SK-N-MC (cell line): ENCODE measurements at places on chromosomes 1 and 21.

GRCh38 chr1:185734929-185735700 lies 924 bp downstream of the HMCN1 start:
- DNase-seq, result no peak

GRCh38 chr21:39150877-39151276 lies 32.4 kb downstream of the PSMG1 start:
- DNase-seq, result no peak

- DNase-seq, result no peak
These were observed 25.4 kb upstream of the S100A7 start for GRCh38 chr1:153485863-153486262.

- no peak for DNase-seq
These were observed 10.4 kb upstream of the TSPAN2 start for GRCh38 chr1:115099693-115100050.

GRCh38 chr1:218957971-218958370 lies 215.7 kb upstream of the LYPLAL1 start:
- DNase-seq, result no peak

- no peak for DNase-seq
These were observed 147.9 kb downstream of the MRPL39 start for GRCh38 chr21:25459365-25459764.

DNA sequence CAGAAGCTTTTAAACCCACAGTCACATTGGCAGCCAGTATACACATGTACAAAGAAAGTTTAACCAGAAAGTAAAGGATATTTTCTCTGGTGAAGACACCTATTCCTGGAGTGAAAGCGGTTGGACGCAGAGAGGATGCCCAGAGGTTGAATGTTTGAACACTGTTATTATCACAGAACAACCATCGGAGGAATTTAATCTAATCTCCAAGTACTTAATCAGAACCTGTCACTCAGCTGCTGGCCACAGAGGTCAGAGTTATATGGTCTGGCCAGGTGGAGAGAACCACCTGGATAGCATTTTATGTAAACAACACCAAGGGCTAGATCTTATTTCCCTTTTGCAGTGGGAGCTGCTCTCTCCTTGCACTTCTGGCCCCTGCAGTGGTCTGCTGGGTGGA lies 29.4 kb downstream of the SPATA46 start:
- DNase-seq, result no peak

GRCh38 chr1:6783221-6783620 lies 2.0 kb upstream of the CAMTA1 start:
- DNase-seq, result no peak

DNA sequence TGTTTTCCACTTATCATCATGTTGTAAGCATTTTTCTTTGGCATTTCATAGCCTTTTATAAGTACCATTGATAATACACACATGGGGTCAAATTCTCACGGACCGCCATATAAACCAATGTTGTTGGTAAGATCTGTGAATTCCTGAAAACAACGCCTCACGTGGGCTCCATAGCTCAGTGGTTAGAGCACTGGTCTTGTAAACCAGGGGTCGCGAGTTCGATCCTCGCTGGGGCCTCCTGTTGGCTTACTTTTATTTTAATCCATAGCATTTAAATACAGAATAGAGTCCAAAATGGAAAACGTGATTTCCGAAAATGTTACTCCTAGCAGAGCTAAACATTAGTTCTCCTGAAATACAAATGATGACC lies 83.1 kb downstream of the HHIPL2 start:
- DNase-seq, result peak; percentile 70

- no peak for DNase-seq
These were observed 300.3 kb downstream of the TTLL7 start for GRCh38 chr1:83698644-83699043.

DNA sequence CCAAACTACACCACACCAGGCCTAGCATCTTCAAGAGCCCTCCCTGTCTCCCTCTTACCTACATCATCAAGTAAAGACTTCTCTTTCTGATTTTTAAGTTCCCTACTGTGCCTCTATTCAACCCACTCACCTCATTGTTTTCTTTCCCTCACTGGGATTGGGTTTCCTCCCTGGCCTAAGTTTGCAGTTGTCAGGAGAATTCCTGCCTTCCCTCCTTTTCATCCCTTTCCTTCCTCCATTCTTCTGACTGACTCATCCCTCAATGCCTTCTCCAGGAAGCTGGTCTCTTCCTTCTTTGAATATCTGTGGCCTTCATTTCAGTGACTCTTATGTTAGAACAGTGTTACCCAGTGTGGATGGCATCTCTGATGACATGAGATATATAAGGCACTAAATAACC lies 139.9 kb upstream of the KIAA0040 start:
- no peak for DNase-seq

- no peak for DNase-seq
These were observed 93.7 kb upstream of the DPH5 start for GRCh38 chr1:101119289-101119688.

GRCh38 chr1:166907763-166908162 lies 31.7 kb upstream of the TADA1 start:
- no peak for DNase-seq

GRCh38 chr1:153465811-153466636 lies 5.6 kb upstream of the S100A7 start:
- no peak for DNase-seq

DNA sequence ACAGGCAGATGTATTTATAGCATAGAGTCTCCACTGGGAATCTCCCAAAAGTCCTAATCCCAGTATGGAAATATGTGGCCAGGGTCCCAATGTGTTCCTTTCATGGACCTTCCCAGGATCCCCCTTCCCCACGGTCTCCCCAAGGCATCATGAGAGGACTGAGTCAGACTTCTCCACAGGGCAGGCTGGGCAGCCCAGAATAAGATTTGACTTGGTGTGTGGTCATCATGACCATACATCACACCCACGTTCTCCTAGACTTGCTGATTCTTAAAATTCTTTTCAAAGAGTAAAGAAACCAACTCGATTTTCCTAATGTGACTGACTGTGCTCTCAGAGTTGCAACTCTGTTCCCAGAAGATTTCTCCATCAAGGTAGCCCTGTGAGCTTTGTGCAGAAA lies 93.9 kb upstream of the CD34 start:
- DNase-seq, result no peak

DNA sequence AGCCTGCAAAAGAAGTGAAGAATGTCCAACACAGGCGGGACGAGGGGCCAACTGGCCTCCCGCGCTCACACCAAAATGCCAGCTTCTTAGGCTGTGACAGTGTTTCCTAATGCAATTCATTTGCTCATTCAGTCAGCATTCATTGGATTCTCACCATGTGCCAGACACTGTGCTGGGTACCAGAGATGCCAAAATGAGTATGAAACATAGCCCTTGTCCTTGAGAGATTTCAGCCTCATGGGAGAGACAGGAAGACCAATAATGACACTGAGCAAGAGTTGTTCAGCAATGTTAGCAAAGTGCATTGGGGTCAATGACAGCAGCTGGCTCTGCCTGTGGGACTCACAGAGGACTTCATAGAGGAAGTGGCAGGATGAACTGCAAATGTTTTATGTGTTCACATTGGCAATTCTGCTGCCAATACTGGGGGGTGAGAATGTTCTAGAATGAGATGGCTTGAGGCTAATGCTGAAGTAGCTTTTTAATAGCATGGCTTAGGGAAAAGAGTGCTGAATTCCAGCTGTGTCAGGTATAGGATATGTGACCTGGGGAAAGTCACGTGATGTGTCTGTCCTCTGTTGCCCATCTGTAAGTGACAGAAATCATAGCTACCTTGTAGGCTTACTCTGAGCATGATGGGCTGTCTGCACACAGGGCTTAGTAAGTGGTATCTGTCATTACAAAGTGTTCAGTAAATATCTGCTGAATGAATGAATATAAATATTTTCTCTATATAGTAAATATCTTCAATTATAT lies 58.3 kb upstream of the KIF26B start:
- DNase-seq, result no peak

DNA sequence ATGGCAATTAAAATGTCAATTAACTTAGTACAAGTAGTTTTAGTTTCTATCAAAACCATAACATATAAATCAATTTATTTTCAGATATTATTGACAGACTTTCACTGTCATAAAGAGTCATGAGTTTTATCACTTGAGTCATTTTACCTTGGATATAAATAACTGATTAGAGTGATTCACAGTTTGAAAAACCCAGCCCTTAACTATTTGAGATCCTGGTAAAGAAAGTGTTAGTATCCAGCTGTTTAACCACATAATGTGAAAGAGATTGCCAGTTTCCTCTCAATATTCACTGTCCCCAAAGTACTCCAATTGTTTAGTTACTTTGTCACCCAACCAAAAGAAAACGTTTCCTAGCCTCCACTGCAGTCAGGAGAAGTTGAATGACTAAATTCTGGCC lies 91.3 kb downstream of the UCHL5 start:
- DNase-seq, result no peak

- no peak for DNase-seq
These were observed 96.7 kb upstream of the CXADR start for GRCh38 chr21:17416139-17416538.

- DNase-seq, result no peak
These were observed 8.0 kb downstream of the RABGAP1L start for GRCh38 chr1:174167265-174167803.

- no peak for DNase-seq
These were observed 262.6 kb downstream of the SIPA1L2 start for GRCh38 chr1:232367293-232367692.

DNA sequence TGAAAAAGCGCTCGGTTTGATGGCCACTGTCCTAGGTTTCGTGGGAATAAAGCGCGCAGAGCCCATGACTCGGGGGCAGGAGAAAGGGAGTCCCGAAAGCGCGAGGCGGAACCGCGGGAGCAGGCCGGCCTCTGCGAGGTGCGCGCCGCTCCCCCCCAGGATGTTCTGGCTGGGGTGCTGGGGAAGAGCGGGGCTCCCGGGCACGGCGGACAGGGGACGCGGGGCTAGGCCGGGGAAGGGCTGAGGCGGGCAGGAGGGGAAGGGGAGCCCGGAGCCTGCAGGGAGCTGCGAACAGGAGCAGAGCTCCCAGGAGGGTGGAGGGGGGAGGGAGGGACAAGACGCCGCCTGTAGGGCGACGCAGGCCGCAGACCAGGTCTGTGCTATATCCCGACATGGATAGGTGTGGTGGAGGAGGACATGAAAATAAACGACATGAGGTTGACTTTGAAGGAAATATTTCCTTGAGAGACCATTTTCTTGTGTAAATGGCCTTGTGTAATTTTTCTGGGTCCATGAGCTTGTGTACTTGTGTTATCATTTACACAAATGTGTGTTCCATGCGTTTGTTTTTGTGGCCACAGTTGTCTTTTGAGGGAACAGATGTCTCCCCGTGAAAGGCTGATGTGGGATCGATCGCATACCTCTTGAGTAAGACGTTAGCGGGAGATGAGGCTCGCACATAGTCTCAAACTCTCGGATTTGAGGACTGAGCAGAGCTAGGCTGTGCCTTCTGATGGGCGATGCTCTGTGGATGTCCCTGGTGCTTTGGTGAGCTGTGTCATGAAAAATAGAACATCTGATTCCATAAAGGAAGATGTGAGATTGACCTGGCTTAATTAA lies 1.3 kb downstream of the PCNT start:
- no peak for DNase-seq

GRCh38 chr1:200346700-200347099 lies 63.1 kb downstream of the ZNF281 start:
- no peak for DNase-seq

DNA sequence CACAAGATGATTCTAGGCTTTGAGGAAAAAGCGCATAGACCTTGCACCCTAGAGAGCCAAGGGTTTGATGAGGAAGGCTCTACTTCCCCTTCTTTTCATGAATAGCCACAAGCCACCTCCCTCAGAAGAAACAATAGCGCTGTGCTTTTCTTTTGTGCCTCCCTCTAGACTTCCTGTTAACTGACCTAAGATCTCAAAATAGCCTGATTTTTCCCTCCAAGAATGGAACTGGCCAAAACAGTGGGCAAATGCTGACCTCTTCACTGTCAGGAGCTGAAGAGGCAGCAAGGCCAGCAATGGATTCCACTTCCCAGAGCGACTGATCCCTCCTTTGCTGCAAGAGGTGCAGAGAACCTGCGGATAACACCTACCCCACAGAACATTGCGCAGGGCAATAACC lies 362.8 kb downstream of the KCNH1 start:
- no peak for DNase-seq

DNA sequence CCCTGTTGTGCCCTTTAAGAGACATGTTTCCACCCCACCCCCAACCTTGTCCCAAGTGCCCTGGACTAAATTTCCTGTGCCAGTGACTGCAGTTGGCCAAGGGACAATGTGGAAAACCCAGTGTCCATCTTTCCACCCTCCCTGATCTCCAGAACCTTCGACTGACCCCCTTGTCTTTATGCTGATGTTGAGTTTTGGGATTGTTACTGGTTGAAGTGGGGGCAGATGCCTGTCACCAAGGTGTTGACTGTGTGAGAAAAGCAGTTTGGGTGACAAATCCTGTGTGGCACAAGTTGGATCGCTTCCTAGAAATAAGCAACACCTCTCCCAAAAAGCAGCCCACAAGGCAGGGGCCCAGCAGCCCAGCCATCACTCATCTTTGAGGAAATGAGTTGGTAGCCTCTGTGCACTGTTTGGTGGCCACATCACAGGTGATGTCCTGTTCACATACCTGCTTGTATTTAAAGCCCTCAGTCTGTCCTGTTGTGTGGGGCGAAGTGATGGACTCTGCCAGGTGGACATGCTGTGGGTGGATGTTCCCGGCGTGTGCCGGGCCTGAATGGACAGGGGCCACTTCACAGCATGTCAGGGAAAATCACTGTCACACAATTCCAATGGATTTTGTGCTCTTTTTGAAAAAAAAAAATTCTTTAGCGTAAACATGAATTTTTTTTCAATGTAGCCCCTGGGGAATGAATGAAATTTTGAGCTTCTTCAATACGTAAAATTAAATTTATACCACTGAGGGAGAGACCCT lies 6.6 kb upstream of the MIIP start:
- DNase-seq, result no peak

GRCh38 chr21:45922648-45923047 lies 58.9 kb upstream of the COL6A1 start:
- no peak for DNase-seq

DNA sequence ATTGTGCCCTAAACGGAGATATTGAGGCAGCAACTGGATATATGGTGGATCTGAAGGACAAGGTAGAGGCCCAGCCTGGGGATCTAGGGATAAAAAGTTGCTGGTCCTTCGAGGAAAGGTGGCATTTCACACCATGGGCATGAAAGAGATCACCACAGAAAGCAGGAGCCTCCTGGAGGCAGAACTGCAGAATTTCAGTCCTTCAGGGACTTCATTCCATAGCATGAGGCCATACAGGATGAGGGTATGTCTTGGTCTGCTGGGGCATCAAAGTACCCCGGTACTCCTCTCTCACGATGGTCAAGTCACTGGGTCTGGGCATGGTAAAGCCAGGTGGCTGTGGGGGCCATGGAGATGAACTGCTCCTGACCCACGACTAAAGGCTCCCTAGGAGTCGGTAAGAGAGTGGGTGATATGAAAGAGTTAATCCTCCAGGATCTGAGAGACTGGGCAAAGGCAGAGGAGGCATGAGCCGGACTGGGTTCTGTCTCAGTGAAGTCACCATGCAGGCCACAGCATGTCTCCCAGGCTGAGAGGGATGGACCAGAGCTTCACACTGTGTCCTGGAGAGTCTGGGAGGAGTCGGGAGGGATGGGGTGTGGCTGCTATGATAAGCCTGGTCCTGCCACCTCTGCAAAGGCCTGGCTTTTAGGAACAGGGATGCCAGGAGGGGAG lies 5.8 kb upstream of the SPRR5 start:
- no peak for DNase-seq
